ENCODE measurements at places on chromosomes 2 and 18. TPM values are rescaled to one million over a fixed set of nuclear protein-coding genes. Genes with fewer than 3 reads are reported as not detected.

Gene GRHL1
- total RNA-seq: 1.7 TPM

Gene HSBP1L1
- total RNA-seq: 9.4 TPM

Gene FOXD4L1
- total RNA-seq: 0.31 TPM

Gene NCKAP5
- total RNA-seq: 1.7 TPM

Gene AQP12A
- total RNA-seq: not detected

Gene GULP1
- total RNA-seq: 52.8 TPM

Gene WDR43
- total RNA-seq: 84.5 TPM

Gene ST6GAL2
- 19.0 TPM for total RNA-seq

Gene IGFBP2
- 66.1 TPM for total RNA-seq

Gene TRAK2
- total RNA-seq: 12.0 TPM

Gene FBXO15
- total RNA-seq: 1.6 TPM

Gene EVA1A
- total RNA-seq: 12.6 TPM

Measured in A549 treated with DMSO at 1 μM for 4 hours (cell line).